Stimulated activated CD8-positive, alpha-beta memory T cell treated with anti-CD3 and anti-CD28 coated beads, Interleukin-7, amount 100 ng/mL, for 4 hours (primary cell): ENCODE measurements at places on chromosomes 2 and 18.

DNA sequence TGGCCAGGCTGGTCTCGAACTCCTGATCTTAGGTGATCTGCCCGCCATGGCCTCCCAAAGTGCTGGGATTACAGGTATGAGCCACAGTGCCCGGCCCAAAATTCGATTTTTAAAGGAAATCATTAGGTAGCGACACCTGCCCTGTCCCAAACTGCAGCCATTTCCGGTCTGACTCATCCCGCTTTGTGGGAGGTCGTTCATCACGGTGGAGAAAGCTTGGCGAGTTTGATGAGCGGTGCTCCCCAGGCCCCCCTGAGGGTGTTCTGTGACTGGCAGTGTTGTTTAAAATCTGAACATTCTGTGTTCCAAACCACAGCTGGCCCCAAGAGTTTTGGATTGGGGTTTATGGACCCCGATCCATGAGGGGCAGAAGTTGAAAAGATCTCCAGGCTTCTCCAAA is 53.0 kb upstream of the GLI2 start:
- DNase-seq, result no peak

- DNase-seq, result no peak
Observed at GRCh38 chr18:12296457-12296856, 11.6 kb upstream of the TUBB6 start.

GRCh38 chr18:79186649-79187048 is 117.5 kb downstream of the ATP9B start:
- no peak for DNase-seq

DNA sequence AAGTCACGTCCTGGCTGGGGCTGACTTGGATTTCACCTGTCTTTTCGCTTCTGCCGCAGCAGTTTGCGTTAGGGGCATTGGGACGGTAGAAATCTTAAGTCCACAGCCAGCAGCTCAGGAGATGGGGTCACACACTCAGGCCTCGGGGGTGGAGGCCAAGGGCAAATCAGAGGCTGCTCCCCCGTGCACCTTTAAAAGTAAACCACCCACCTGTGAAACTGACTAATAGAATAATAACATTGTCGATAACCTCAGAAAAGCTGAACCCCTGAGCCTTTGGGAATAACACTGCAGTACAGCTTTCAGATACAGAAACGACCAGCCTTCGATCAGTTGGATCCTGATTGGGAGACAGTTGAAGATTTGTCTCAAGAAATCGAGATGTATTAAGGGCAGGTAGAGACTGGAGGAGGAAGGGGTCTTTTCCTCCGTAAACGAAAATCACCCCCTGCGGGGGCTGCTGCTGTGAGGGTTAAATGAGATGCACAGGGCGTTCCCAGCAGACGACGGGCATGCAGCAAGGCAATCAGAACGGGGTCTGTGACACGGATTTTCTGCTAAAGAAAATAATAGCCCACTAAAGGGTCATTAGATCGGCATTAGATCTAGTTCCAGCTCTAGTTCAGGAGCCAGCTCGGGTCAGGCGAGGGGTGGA is 16.4 kb upstream of the NFATC1 start:
- no peak for DNase-seq

GRCh38 chr2:218292048-218293014 is at the start of gene TMBIM1:
Gene TMBIM1 (minus strand): TSS chr2:218292503. CDS start chr2:218282141, 10,362 bp downstream.
- peak; percentile 70 for DNase-seq
